NCI-H2029 treated with DMSO at 0.1 percent for 48 hours (cell line): ENCODE measurements at places on chromosomes 7 and 10.
A peak's percentile ranks its signal among the peaks of the same experiment; 100 is the strongest.

DNA sequence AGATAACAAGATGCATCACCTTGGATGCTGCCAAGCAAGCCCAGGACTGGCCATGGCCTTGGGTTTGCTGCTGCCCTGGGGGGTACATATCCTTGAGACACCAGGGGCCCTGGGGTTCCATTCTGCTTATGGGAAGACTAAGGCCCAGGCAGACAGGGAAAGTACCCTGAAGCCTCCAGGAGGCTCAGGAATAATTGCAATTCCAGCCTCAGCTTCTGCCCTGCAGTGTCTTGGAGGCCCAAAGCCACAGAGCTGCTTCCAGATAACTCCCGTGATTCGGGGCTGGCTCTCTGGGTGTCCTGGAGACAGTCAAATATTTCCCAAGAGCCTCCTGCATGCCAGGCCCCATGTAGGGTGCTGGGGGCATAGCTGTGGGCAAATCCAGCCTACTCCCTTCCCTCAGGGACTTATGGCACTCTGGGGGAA, 22.6 kb downstream of the MYL10 start:
- no peak for DNase-seq

DNA sequence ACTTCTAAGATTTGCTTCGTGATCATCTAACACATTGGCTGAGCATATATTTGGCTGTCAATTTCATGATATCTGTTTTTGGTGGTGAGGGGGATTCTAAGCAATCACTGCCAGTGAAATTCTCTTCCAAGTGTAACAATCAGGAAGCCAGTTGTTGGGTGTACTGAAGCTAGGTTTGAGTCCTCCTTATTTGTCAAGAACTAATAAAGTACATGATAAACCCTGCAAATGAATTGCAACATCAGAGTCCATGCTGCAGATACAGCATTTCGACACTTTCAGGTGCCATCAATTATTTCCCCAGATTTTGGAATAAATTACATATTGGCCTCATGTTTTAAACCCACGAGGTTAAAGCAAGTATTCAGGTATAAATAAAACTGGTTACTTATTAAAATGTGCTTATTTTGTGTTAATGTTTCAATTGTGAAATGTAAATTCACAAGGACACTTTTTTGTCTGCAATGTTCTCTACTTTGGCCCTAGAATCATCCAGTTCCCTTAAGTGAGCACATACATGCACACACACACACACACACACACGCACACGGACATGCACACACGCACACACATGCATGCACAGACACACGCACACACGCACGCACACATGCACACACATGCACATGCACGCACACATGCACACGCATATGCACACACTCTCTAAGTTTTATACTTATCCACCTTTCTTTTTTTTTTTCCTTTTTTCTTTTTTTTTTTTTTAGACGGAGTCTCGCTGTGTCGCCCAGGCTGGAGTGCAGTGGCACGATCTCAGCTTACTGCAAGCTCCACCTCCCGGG, 510.2 kb upstream of the KLF6 start:
- no peak for DNase-seq

DNA sequence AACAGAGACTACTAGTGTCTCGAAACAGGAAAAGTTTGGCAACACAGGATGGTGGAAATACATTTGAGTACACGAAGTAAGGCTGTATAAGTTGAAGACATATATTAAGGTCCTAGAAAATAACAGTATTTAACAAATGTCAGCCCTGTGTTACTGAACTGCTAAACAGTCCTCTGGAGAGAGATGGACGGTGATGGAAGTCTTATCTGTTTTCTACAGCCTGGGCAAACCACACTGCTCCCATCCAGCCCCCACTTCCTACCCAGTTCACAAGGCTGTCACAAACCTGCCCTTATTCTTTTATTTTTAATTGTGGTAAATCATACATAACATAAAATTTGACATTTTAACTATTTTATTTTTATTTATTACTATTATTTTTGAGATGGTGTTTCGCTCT, 179.1 kb downstream of the DNAJC1 start:
- no peak for DNase-seq

- DNase-seq, result no peak
Measured at GRCh38 chr7:144835155-144835611, 670 bp downstream of the TPK1 start.

DNA sequence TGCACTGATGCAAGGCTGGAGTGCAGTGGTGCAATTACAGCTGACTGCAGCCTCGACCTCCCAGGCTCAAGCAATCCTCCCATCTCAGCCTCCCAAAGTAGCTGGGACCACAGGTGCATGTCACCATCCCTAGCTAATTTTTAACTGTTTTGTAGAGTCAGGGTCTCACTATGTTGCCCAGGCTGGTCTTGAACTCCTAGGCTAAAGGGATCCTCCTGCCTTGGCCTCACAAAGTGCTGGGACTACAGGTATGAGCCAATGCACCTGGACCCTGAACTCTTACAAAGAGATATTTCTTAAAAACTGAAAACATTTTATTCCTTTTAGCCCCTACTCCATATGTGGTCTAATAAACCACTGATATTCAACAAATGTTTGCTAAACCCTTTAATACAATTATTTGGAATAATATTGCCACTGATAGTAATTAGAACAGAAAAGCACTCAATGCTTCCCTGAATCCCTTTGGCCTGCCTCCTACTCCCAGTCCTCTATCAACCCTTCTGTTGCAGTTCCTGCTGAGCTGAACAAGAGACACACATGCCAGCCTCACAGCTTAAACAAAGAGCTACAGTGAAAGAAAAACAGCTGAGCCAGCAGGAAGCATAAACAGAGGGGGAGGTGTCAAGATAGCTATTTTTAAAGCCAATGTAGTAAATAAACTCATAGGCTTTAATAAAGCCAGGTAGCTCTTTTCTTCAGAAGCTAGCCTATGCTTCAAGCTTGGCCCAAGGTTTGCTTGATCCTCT, 7.0 kb upstream of the GNAI1 start:
- peak; percentile 61 for DNase-seq

- DNase-seq, result no peak
Measured at GRCh38 chr10:32033171-32033570, 23.1 kb downstream of the KIF5B start.

- no peak for DNase-seq
Measured at GRCh38 chr10:88457660-88458059, 125.5 kb downstream of the RNLS start.

DNA sequence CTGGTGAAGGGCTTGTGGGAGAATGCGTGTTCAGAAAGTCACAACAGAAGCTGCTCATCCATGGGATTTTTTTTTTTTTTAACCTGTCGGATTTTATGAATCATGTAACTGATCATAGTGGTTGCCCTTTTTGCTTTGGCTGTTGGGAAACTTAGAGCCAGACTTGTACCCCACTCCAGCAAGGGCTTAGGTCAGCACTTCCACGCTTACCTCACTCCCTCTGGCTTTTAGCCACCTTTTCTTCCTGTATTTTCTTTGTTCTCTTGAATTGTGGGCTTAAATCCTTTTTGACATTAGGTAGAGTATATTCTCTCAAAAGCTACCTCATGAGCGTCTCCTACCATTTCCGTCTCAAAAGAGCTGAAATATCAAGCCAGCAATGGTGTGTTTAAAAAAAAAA, 113.6 kb upstream of the BTBD16 start:
- DNase-seq, result no peak

- DNase-seq, result no peak
Measured at GRCh38 chr7:130367836-130368746, 12.2 kb upstream of the CPA1 start.

- DNase-seq, result no peak
Measured at GRCh38 chr7:103547451-103548284, 101.7 kb upstream of the SLC26A5 start.

- no peak for DNase-seq
Measured at GRCh38 chr7:33087356-33087755, 21.8 kb downstream of the RP9 start.

DNA sequence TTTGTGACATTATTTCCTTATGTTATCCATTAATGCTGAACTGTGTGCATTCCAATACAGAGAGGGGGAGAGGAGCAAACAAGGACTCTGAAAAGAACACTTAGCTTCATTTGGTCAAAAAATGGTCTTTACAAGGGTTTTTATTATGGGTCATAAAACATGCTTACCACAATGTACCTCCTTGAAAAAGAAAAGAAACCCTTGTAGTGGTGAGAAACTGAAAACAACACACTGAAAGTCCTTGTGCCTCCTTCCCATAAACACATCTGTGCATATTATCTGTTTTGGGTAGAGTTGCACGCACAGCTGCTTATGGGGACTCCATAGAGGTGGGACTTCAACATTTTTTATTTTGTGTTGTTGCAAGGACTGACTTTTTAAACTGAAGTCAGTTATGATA, 98.7 kb downstream of the CDK6 start:
- no peak for DNase-seq

- DNase-seq, result no peak
Measured at GRCh38 chr10:59124187-59124586, 52.3 kb upstream of the PHYHIPL start.

- no peak for DNase-seq
Measured at GRCh38 chr7:77863860-77864259, 65.3 kb downstream of the PHTF2 start.

DNA sequence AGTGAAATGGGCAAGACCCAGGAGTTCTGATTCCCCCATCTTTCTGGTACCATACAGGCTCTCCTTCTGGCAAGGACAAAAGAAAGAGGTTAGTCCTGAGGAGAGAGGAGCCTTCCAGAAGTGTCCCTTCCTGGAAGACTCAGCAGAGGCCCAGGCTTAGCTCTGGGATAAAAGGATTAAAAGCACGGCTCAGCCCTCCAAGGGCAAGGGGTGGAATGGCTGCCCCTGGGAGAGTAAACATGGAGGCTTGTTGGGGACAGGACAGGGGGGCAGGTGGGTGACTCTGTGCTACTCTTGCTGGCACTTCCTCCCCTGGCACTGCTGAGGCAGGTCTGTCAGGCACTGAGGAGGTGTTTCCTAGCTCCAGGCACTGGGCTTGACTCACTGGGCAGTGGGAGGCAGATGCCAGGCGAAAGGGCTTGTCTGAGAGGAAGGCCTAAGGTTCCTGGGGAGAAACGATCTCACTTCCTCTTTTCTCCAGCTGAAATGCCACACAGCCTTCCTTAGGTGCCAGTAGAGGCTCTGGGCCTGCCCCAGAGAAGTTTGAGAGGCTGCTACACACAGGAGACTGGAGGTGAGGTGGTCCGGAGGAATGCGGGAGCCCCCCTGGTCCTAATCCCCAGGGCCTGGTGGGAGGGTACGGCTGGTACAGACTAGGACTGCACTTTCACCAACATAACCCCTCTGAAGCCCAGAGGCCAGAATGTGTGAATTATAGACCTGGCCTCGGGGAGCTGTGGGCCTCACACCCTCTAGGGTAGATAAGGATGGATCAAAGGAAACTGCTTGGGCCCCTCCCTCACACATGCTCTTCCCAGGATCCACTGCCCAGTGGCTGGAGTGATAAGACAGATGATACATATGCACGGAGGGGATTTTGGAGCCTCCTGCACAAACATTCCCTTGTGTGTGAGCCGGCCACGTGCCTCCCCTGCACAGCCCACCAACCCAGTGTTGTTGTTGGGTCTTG, 63.2 kb upstream of the PODXL start:
- no peak for DNase-seq

- no peak for DNase-seq
Measured at GRCh38 chr7:46855851-46856250, 726.1 kb downstream of the TNS3 start.

DNA sequence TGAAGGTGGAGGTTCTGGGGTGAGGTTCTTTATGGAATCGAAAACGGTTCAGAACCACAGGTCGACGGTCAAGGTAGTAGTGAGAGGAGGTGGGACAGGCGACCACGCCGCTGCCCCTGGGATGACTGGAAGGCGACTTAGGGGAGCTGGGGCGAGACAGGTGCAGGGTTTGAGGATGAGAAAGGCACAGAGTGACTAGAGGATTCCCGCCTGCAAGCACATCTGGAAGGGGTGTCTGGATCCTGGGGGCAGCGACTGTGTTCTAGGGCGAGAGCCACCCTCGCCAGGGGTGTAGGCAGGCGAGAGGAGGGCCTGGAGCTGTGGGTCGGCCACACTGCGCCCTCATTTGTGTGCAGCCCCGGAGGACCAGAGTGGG, 468 bp upstream of the IRF5 start:
- DNase-seq, result no peak

- no peak for DNase-seq
Measured at GRCh38 chr7:82623812-82624211, 180.2 kb upstream of the CACNA2D1 start.

GRCh38 chr10:78451592-78451991, 417.9 kb downstream of the RPS24 start:
- peak; percentile 12 for DNase-seq

GRCh38 chr7:135726911-135727673, 894 bp downstream of the SLC13A4 start:
- DNase-seq, result no peak

DNA sequence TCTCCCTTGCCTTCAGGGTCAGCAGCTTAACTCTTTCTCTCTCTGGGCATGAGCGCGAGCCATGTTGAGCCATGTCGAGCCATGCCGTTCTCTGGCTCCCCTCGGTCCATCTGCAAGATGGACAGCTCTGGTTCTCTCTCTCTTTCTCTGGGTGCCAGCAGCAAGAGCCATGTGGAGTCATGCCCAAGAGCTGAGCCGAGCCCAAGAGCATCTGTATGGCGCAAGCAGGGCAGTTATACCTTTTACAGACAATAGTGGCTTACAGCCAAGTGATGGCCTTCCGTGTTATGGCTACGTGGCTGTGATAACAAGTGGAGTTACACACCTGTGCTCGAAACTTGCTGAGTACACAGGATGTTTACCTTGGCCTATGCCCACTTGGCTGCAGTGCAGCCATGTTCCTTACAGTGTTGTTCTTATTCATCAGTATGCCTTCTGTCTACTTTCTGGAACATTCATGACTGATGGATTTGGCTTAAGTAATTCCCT, 327.7 kb downstream of the GLRX3 start:
- DNase-seq, result peak; percentile 32

GRCh38 chr10:132812520-132812919, 26.6 kb upstream of the NKX6-2 start:
- DNase-seq, result no peak

DNA sequence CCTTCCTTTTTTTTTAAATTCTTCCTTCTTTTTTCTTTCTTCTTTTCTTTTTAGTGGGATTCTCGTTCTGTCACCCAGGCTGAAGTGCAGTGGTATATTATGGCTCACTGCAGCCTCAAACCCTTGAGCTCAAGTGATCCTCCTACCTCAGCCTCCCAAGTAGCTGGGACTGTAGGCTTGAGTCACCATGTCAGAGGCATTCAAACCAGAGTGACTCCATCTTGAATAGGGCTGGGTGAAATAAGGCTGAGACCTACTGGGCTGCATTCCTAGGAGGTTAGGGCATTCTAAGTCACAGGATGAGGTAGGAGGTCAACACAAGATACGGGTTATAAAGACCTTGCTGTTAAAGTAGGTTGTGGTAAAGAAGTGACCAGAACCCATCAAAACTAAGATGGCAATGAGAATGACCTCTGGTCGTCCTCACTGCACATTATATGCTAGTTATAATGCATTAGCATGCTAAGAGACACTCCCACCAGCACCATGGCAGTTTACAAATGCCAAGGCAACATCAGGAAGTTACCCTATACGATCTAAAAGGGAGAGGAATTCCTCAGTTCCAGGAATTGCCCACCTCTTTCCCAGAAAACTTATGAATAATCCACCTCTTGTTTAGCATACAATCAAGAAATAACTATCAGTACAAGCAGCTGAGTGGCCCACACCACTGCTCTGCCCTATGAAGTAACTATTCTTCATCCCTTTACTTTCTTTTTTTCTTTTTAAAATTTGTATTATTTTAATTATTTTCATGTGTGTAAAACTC, 99.0 kb upstream of the ITGB1 start:
- no peak for DNase-seq
